ENCODE measurements at places on chromosomes 2 and 18.

- H3K4me1 ChIP-seq = no peaks in the 10 kb centered on the region
- H3K4me3 ChIP-seq = no peak overlapping the region
- H3K27me3 ChIP-seq = no peaks in the 10 kb centered on the region
- ATAC-seq = no peak
- H3K27ac ChIP-seq = no peak overlapping the region
Observed at GRCh38 chr18:215448-216010, 52.3 kb downstream of the THOC1 start.

DNA sequence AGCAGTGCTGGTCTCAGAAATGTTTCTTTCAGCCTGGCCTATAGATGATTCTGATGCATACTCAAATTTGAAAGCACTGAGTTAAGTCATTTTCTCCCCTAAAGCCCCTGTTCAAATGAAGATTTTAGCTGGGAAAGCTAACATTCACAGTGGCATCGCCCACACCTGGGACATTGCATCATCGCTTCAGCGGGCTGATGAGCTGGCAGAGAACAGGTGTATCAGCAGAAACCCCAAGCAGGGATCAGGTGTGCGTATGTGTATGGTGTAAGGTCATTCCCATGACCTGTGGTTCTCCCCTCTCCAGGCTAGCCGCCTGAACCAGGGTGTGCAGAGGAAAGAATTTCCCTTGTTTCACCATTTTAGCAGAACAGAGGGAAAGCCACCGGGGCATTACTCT lies 56.3 kb downstream of the EPAS1 start:
- no peaks in the 10 kb centered on the region for H3K4me1 ChIP-seq
- no peak for ATAC-seq
- no peak overlapping the region for H3K27ac ChIP-seq
- no peaks in the 10 kb centered on the region for H3K27me3 ChIP-seq
- no peak overlapping the region for H3K4me3 ChIP-seq

- H3K4me3 ChIP-seq = no peak overlapping the region
- no peaks in the 10 kb centered on the region for H3K4me1 ChIP-seq
- H3K27ac ChIP-seq = no peak overlapping the region
- peaks cover 15% of the 10 kb centered on the region for H3K27me3 ChIP-seq
- H3K36me3 ChIP-seq = no peaks in the 10 kb centered on the region
- no peak for ATAC-seq
Observed at GRCh38 chr2:234130777-234131181, 80.3 kb downstream of the SPP2 start.

- H3K4me1 ChIP-seq = peaks cover 4% of the 10 kb centered on the region
- no peaks in the 10 kb centered on the region for H3K27me3 ChIP-seq
- H3K36me3 ChIP-seq = no peaks in the 10 kb centered on the region
- no peak for ATAC-seq
- no peak overlapping the region for H3K4me3 ChIP-seq
Observed at GRCh38 chr2:97913846-97914245, 81.9 kb downstream of the TMEM131 start.

Data from gastroesophageal sphincter (tissue), 4 donors.